GM23338 (cell line): ENCODE measurements at places on chromosomes 7 and 10.

DNA sequence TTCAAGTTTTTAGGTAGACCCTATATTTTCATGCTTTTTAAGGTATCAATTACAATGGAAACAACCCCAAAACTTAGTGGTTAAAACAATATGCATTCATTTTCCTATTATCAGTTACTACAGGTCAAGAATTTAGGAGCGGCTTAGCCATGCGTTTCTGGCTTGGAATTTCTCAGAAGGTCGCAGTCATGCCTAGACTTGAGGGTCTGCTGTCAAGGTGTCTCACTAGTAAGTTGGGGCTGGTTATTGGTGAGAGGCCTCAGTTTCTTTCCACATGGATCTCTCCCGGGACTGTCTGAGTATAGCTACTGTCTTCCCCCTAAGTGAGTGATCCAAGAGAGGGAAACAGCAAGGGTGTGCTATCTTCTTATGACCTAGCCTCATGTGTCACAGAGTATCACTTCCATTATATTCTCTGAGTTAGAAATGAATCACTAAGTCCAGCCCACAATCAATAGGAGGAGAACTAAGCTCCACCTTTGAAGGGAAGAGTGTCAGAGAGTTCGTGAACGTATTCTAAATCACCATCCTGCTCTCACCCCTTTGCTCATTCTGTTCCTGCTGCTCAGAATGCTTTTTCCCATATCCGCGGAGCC lies 80.5 kb downstream of the RTKN2 start:
- no peaks in the 10 kb centered on the region; the same call in 1 of the 2 replicates for H3K36me3 ChIP-seq
- no peak for DNase-seq
- H3K4me1 ChIP-seq, result peaks cover 5% of the 10 kb centered on the region; the same call in 1 of the 2 replicates
- H3K27me3 ChIP-seq, result no peaks in the 10 kb centered on the region
- H3K4me3 ChIP-seq, result no peak overlapping the region

GRCh38 chr7:131699323-131699722 lies 142.9 kb upstream of the PODXL start:
- no peaks in the 10 kb centered on the region for H3K4me1 ChIP-seq
- no peak for DNase-seq
- no peaks in the 10 kb centered on the region for H3K36me3 ChIP-seq

GRCh38 chr10:56928714-56929113 lies 567.7 kb upstream of the ZWINT start:
- no peaks in the 10 kb centered on the region; the same call in 1 of the 2 replicates for H3K36me3 ChIP-seq
- H3K4me3 ChIP-seq, result no peak overlapping the region
- H3K4me1 ChIP-seq, result no peaks in the 10 kb centered on the region
- no peaks in the 10 kb centered on the region for H3K27me3 ChIP-seq

DNA sequence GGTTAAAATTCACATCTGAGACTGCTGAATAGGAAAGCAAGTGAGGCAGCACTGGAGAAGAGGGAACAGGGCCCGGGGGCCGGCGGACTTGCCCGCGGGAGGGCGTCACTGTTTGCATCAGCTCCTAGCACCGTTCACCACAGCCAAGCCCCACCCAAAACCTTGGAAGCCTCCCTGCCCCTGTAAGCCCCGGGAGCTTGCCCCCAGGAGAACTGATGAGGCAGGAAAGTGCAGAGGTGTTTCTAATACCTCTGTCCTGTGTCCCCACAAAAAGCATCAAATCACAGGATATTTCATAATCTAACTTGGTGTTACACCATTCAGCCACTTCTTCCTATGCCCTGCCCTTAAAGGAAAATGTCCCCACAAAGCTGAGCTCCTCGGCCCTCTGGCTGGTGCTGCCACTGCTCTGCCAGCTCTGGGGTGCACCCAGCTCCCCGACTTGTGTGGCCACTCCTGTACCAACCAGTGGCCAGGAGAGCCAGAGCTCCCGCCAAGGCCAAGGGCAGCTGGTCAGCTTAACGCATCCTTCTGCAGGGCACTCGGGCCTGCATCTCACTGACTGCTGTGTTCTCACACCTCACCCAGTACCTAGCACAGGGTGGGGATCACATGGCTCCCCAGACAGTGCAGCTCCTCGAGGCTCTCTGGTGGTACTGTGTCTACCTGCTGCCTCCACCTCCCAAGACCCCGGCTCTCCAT lies 47.3 kb upstream of the CNPY1 start:
- no peak overlapping the region for H3K4me3 ChIP-seq
- no peaks in the 10 kb centered on the region for H3K36me3 ChIP-seq

DNA sequence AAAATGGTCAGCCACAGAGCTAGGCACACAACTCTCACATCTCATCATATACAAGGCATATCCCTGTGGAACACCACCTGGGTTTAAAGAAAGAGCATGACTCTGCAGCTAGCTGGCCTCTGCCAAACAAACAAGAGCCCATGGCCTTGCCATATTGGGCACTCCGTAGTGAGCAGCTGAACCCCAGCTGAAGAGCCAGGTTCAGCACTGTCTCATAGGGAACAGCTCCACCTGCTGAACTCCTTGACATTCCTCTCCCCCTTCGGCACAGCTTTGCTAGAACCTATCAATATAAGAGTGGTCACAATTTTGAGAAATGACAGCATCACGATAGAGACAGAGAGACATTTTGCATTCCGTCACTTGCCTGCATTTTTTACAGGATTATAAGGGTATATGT lies 20.0 kb downstream of the SORCS1 start:
- H3K36me3 ChIP-seq, result no peaks in the 10 kb centered on the region
- no peaks in the 10 kb centered on the region for H3K27me3 ChIP-seq
- peak; percentile 66 for DNase-seq

DNA sequence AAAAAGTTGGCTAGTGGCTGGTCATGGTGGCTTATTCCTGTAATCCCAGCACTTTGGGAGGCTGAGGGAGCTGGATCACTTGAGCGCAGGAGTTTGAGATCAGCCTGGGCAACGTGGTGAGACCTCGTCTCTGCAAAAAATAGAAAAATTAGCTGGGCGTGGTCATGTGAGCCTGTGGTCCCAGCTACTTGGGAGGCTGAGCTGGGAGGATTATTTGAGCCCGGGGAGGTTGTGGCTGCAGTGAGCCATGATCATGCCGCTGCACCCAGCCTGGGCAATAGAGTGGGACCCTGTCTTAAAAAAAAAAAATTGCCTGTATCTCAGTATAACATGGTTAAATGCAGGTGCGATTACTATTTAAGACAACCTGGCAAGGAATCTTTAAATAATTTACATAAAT lies 61.0 kb downstream of the ADD3 start:
- no peak for DNase-seq
- H3K4me1 ChIP-seq, result peaks cover 28% of the 10 kb centered on the region
- H3K36me3 ChIP-seq, result no peaks in the 10 kb centered on the region
- no peaks in the 10 kb centered on the region for H3K27me3 ChIP-seq
- no peak overlapping the region for H3K27ac ChIP-seq

- H3K27ac ChIP-seq, result no peak overlapping the region
- no peak overlapping the region for H3K4me3 ChIP-seq
- DNase-seq, result no peak
- no peaks in the 10 kb centered on the region for H3K36me3 ChIP-seq
- H3K4me1 ChIP-seq, result no peaks in the 10 kb centered on the region; the same call in 1 of the 2 replicates
These were observed 32.4 kb downstream of the SEMA3D start for GRCh38 chr7:85154282-85154937.

- H3K4me3 ChIP-seq, result no peak overlapping the region
- H3K27me3 ChIP-seq, result no peaks in the 10 kb centered on the region
- peaks cover 4% of the 10 kb centered on the region; the same call in 1 of the 2 replicates for H3K36me3 ChIP-seq
- H3K4me1 ChIP-seq, result no peaks in the 10 kb centered on the region
- no peak for DNase-seq
These were observed 107.0 kb downstream of the DOCK1 start for GRCh38 chr10:127012071-127012768.

DNA sequence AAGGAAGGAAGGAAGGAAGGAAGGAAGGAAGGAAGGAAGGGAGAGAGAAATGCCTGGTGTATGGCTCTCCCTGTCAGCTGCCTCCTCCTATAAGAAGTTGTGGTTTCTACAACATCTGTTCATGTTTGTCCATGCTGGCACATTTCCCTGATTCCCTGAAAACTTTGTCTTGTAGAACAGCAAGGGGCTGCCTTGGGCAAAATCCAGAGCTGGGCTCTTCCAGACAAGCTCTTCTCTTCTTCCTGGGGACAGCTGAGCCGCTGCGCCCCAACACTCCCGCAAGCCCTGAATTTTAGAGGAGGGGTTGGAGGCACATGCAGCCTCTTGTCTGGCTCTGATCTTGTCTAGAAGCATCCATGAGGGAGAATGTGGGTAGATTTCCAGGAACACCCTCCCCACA lies 282.0 kb upstream of the ADARB2 start:
- H3K27ac ChIP-seq, result no peak overlapping the region
- H3K27me3 ChIP-seq, result no peaks in the 10 kb centered on the region
- H3K4me3 ChIP-seq, result no peak overlapping the region
- no peaks in the 10 kb centered on the region for H3K4me1 ChIP-seq
- H3K36me3 ChIP-seq, result no peaks in the 10 kb centered on the region

DNA sequence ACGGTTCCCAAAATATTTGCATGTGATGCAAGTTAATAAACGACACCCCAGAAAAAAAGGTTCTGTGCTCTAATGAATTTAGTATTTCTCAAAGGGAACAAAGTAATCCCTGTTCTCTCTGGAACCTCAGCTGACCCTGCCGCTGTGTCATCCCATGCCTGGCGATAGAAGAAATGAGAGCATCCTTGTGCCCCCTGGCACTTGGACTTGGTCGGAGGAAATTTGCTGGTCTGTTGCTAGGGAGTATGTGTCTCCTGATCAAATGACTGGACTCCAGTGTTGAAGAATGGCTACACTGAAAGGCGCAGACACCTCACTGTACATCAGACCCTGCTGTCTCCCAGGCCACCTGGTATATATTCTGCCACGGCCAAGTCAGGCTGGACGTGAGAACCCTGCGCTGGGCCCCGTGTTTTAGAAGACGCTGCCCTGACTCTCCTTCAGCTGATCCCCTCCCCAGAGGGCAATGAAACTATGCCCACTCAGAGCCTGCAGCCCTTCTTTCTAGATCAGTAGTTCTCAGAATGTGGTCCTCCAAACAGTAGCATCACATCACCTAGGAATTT lies 67.2 kb downstream of the THNSL1 start:
- H3K27ac ChIP-seq, result no peak overlapping the region
- H3K4me1 ChIP-seq, result peaks cover 13% of the 10 kb centered on the region
- no peak overlapping the region for H3K4me3 ChIP-seq
- DNase-seq, result no peak
- H3K27me3 ChIP-seq, result peaks cover 12% of the 10 kb centered on the region

GRCh38 chr7:140691376-140692045 lies 5.0 kb upstream of the NDUFB2 start:
- no peaks in the 10 kb centered on the region for H3K36me3 ChIP-seq
- no peak overlapping the region for H3K4me3 ChIP-seq
- DNase-seq, result peak; percentile 77
- no peaks in the 10 kb centered on the region for H3K27me3 ChIP-seq
- no peaks in the 10 kb centered on the region for H3K4me1 ChIP-seq
- no peak overlapping the region for H3K27ac ChIP-seq

- no peaks in the 10 kb centered on the region for H3K27me3 ChIP-seq
- no peak for DNase-seq
- no peak overlapping the region for H3K27ac ChIP-seq
These were observed 158.0 kb downstream of the CDH23 start for GRCh38 chr10:71554671-71555070.

DNA sequence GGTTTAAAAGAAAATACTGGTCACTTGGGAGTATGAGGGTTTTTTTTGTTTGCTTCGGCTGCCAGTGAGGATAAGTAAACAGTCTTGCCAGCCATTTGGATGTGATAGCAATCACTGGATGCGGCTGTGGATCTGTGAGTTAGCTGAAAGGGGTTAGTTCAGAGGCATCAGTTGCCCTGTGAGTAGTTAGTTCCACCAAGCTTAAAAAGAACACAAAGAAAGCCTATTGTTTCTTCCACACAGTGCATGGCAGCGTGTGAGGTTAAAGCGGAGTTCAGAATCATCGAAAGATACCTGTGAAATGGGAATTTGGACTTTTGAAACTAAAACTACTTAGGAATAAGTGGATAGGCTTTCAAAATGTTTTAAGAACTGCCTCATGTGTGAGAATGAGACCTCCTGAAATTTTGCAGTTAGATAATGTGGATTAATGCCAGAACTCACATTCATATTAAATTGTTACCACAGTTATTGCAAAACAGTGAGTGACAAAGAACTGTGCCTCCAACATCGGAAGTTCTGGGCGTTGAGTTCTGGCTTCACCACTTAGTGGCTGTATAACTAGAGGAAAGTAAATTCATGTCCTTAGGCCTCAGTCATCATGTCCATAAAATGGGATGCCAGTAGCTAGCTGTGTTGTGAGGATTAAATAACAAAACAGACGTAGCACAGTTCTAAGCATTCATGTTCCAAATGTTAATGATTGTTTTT lies 31.3 kb downstream of the KIAA1217 start:
- H3K4me3 ChIP-seq, result no peak overlapping the region
- DNase-seq, result no peak
- H3K4me1 ChIP-seq, result peaks cover 28% of the 10 kb centered on the region
- 0 out of 2 replicates have a peak overlapping the region, but pooled peaks have one; percentile 2 for H3K27ac ChIP-seq
- no peaks in the 10 kb centered on the region for H3K36me3 ChIP-seq

DNA sequence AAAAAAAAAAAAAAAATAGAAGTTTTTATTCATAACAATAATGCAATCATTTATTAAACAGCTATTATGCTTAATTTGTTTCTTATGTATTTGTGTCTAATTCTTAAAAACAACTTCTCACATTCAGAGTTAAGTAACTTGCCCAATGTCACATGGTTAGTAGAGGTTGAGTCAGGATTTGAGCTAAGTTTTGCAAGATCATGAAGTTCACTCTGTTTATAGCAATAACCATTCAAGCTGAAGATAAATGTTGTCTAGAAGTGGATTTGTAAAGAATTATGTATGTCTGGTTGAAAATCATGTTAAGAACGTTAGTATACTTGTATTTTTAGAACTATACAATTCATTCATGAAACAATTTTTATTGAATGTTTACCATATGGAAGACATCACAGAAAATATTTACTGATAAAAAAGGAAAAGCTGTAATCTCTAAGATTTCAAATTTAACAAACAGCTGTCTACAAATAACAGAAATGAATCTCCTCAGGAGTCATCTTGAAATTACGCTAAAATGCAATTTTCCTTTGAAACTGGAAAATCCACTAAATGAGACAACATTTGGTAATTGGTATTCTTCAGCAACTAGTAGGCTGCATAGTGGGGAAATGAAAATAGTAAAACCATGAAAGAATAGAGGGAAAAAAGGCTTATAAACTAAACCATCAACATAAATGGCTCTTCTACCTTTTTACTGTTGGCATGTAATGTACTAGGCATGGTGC lies 70.5 kb upstream of the AHR start:
- H3K4me3 ChIP-seq, result no peak overlapping the region
- no peaks in the 10 kb centered on the region for H3K4me1 ChIP-seq
- H3K27me3 ChIP-seq, result no peaks in the 10 kb centered on the region
- no peak for DNase-seq

- no peaks in the 10 kb centered on the region for H3K4me1 ChIP-seq
- no peak overlapping the region for H3K27ac ChIP-seq
- H3K36me3 ChIP-seq, result no peaks in the 10 kb centered on the region
- no peak for DNase-seq
- no peak overlapping the region for H3K4me3 ChIP-seq
These were observed 151.1 kb upstream of the SHH start for GRCh38 chr7:155963356-155963755.

DNA sequence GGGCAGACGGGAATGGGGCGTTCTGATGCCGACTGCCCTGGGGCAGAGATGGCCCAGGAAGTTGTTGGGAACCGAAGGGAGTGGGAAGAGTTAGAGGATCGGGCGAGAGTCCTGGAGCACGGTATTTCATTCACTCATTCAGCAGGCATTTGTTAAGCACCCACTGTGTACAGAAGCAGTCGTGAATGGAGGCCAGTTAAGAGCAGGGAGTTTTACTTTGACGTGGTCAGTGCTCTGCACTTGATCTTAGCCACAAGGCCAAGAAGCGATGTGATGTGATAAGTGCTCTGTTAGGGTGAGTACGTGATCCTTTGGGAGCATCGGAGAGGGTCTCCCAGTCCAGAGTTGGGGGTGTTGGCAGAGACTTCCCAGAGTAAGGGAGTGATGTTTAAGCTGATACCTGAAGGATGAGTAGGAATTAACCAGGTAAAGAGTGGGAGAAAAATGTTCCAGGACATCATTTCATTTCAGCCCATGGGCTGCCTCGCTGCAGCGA lies 890 bp downstream of the ZFYVE27 start:
- 0 out of 2 replicates have a peak overlapping the region, but pooled peaks have one; percentile 14 for H3K27ac ChIP-seq
- H3K36me3 ChIP-seq, result peaks cover 9% of the 10 kb centered on the region; the same call in 1 of the 2 replicates
- H3K4me3 ChIP-seq, result peak overlapping the region; percentile 97
- H3K4me1 ChIP-seq, result peaks cover 6% of the 10 kb centered on the region
